ENCODE measurements at places on chromosomes 13 and 19.

GRCh38 chr13:88217372-88217771 is 546.2 kb downstream of the SLITRK5 start:
- no peak for DNase-seq

GRCh38 chr19:36013280-36014011 is 567 bp downstream of the ALKBH6 start:
- no peak for DNase-seq

GRCh38 chr19:18562086-18562485 is 4.4 kb downstream of the KXD1 start:
- no peak for DNase-seq

- DNase-seq: no peak
Measured at GRCh38 chr13:73693215-73693614, 441.0 kb downstream of the KLF12 start.

DNA sequence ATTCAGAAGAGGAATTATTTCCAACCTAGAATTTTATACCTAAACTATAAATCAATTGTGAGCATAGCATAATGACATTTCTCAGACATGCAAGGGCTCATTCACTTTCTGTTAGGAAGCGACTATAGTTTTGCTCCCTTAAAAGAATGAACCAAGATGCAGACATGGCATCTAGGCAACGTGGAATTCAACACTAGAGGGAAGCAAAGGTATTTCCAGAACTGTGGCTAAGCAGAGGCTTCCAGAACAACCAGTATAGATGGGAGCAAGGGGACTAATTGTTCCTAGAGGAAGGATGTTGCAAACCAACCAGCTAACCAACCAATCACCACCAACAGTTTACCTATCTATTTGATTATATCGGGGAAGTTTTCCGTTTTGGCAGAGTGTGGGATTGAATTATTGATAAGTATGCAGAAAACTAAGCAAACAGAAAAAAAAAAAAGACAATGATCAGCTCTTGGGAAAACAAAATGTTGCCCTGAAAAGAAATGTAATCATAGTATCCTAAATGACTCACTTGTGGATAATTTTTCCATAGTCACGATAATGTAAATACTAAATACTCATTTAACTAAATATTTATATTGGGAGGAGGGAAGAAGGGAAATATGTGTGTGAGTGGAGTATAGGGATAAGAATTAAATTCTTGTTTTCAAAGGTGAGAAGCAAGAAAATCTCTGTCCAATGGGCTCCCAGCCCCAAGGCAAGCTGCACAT is 21.1 kb downstream of the ARL11 start:
- DNase-seq: no peak

DNA sequence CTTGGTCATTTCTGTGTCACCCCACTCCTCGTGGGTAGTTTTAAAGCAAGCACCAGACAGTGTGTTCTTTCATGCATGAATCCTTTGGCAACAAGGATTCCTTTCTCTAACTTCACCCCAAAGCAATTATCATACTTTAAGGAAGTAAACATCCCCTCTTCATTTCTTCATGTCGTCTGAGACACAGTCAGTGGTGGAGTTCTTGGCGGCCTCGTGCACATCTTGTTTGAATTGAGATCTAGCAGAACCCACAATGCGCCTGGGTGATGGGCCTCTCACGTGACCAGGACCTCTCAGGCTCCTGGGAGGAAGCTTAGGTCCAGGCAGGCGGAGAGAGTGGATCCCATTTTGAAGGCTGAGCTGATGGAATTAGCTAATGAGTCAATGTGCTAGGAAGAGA is 2.6 kb downstream of the ACSBG2 start:
- no peak for DNase-seq

- no peak for DNase-seq
Measured at GRCh38 chr13:34421858-34422475, 520.1 kb upstream of the NBEA start.

DNA sequence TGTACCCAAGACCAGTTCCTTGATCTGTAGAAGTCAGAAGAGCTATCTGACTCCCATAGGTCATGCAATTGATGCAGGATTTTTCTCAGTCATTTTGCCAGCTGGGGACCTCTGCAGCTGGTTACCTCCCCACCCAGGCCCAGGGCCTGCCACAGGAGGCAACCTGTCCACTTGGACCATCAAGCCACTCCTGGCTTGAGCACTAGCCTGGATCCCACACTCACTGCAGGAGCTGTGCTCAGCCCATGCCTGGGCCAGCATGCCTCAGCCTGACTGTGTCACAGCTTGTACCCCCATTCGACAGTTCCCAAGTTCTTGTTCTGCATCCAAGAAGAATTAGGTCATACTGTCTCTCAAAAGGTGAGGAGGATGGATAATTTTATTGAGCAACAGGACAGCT is 189.4 kb downstream of the PCDH17 start:
- no peak for DNase-seq

DNA sequence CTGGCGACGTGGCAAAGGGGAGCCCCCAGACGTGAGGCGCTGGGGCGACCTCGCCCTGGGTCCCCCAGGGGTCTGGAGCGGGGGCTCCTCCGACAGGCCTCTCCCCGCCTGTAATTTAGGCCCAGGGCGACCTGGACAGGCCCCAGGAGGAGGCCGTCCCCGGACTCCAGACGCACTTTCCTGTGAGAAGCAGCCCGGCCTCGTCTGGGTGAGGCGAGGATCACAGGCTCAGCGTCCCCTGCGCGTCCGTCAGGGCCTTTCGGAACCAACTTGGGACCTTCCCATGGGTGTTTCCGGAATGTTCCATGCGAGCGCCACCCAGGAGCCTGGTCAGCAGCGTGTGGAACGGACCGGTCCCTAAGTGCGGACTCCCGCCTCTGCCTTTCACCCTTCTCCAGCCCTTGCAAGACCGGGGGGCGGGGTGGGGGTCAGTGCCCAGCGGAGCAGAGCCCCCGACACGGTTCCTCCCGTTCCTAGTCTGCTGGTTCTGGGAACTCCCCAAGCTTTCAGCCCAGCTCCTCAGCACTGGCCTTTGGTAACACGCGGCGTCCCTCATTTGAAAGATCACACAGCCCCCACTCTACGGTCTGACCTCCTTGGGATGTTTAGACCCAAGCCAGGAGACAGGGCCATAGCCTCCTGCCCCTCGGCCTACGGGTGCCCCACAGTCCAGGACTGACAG is 1.1 kb upstream of the GRTP1 start:
- DNase-seq: no peak

DNA sequence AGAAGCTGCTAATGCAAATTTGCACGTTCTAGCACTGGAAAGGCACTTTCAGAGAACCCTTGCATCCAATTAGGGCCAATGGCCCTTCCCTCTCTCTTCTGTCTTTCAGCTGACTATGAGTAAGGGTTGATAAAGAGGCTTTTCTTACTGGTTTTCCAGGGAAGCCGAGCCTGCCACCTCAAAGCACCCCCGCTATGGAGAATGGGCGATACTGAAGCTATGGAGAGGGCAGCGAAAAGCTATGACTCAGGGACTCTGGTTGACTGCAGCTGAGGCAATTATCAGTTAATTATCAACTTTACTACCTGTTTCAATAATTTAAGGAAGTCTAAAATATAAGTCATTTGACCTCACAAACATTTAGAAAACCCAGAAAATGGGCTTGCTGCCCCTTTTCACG is 115.8 kb downstream of the TRPC4 start:
- DNase-seq: no peak

DNA sequence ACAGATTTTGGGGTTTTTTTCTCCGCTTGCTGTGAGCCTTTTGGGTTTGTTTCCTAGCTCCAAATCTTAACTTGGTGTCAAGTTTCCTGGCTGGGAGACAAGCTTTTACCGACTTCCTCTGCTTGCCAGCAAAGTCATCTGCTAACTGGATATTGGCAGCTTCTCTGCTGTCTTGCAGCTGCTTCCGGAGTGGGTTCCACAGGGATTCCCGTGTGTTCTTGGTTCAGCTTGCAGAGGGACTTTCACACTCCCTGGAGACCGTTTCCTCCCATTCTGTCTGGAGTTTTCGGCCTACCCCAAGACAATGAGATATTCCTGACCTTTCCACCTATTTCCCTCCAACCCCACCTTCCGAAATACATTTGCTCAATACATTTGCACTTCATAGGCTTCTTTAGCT is 2.2 kb upstream of the COLGALT1 start:
- DNase-seq: no peak

GRCh38 chr13:49214917-49215376 is 5.2 kb upstream of the MLNR start:
- no peak for DNase-seq

DNA sequence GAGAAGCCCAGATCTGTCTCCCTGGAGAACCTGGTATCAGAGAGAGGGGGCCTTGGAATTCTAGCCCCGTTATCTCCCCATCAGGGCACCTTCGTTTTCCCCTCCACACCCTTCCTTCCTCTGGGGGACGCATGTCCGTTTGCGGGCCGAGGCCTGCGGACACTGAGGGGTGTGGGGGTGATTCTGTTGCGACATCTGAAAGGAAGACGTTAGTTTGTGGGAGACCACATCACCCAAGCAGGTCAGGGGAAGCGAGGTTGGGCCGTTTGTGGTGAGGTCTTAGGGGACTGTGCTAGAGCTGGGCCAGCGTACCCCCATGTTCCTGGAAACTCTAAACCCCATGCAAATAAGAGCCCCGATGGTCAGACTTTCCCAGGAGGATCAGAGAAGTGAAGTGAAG is 3.7 kb upstream of the HSH2D start:
- DNase-seq: no peak

- DNase-seq: no peak
Measured at GRCh38 chr13:50794226-50794625, 49.3 kb downstream of the DLEU7 start.

DNA sequence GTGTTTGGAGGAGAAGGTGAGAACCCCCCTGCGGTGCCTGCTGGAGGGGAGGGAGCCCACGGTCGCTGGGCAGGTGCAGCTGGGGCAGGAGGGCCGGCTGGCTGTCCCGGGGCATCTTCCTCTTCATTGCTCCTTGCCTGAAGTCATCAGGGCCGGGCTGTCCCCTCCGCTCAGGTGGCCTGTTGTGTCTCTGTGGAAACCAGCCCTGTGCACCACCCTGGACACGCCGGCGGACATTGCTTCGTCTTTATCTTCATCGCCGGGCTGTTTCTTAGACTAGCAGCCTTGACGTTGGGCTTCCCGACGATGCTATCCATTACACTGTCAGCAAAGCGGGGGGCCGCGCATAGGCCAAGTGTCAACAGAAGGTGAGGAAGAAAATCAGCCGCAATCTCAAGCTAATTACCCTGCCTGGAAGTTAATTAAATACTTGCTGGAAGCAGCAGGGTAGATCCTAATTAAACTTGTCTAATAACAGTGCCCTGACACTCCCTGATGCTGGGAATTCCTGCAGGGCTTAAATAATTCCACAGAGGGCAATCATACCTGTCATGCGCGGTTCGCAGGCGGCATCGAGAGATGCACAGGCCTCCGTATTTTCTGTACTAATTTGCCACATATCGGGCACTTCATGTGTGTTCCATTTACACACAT is 111.4 kb upstream of the SOX1 start:
- DNase-seq: no peak

DNA sequence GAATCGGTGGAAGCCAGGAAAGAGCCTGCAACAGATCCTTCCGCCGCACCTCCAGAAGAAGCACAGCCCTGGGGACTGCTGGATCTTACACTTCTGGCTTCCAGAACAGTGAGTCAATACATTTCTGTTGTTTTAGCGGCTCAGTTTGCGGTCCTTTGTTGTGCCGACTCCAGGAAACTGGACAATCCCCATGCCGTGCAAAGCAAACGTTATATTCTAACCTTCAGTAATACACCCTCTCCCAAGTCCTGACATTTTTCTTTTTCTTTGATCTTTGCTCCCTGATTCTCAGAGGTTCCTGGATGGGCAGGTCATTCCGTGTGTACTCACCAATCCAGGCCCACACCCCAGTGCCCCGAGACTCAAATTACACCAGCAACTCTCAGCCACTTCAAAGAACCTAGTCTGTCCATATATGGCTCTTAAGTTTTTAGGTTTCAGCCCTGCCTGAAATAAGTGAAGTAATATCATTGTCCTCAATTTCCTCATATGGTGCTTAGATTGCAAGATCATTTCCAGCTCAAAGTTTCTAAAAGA is 387.1 kb upstream of the SGCG start:
- no peak for DNase-seq

- no peak for DNase-seq
Measured at GRCh38 chr19:3737487-3738205, 23.8 kb downstream of the APBA3 start.

GRCh38 chr19:18049385-18049784 is 37.3 kb downstream of the IL12RB1 start:
- no peak for DNase-seq

GRCh38 chr19:37763488-37763887 is 15.9 kb downstream of the ZNF573 start:
- DNase-seq: no peak

GRCh38 chr19:46181388-46181779 is 33.3 kb downstream of the IGFL2 start:
- DNase-seq: no peak

GRCh38 chr19:2278459-2279158 is 3.4 kb downstream of the PEAK3 start:
- DNase-seq: no peak
